NCI-H345 (cell line): ENCODE measurements at places on chromosomes 1 and 21.

DNA sequence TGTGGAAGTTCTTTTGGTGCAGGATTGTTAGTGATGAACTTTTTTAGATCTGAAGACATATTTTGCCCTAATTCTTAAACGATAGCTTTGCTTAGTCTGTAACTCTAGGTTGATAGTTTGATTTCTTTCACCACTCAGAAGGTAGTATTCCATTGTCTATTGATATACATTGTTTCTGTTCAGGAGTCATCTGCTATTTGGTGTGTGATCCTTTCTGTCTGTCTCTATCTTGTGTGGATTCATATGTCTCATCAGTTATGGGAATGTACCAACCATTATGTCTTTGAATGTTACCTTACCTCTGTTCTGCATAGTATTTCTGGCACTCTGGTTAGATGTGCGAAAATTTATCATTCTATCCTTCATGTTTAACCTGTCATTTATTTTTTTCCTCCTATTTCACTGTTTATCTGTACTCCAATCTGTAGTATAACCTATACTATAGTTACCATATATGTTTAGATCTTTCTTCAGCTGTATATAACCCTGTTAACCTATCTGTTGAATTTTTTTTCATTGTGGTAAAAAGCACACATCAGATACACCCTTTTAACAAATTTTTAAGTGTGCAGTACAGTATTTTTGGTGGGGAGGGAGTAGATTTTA lies 5.7 kb downstream of the MARK1 start:
- DNase-seq, result no peak

GRCh38 chr1:213070406-213070805 lies 19.4 kb downstream of the RPS6KC1 start:
- no peak for DNase-seq

GRCh38 chr1:240711020-240711419 lies 99.1 kb upstream of the GREM2 start:
- no peak for DNase-seq

DNA sequence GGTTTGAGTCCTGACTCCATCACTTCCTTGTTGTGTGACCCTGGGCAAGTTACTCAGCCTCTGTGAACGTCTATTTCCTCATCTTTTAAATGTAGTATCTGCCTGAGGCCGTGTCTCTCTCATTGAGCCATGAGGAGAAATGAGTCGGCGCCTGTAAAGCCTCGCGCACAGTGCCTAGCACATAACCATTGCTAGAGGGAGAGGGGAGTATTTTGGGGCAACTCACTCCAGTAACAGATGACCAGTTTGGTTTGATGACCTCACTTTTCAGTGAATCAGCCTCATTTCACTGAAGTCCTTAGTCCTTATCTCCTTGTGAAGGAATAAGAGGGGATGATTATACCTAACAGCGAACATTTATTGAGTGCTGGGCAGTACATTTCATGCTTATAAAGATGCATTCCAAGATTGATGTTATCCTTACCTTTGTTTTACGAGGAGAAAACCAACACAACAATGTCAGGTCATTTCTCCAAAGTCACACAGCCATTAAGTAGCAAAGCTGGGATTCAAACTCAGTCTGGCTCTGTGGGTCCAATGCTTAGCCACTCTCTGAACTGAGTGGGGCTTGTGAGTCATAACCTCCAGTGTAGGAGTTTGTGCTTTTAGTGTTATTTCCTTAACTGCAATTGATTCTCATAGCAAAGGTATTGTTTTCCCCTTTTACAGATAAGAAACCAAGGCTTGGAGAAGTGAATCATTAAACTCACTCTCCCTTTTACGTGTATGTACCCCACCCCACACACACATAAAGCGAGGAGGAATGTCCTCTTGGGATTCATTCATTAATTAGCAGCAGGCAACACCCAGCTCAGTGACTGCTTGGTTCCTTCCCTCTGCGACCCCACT lies 25.9 kb downstream of the KCNC4 start:
- no peak for DNase-seq

DNA sequence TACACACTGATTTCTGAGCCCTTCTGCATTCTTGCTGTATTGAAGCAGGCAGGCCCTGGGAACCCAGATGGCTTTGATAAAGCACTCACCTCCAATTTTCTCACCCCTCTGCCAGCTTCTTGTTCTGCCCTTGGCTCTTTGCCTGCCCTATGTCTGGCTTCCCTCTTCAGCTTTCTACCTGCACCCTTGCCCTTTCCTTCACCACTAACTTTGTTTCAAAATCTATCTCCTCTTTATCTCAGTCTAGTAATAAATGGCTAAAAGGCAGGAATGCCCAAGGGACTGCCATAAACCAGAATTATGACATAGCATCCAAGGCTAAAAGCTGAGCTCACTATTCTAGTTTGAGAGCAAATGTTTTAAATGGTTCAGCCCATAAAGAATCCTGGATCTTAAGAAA lies 178.7 kb downstream of the TNR start:
- DNase-seq, result no peak

DNA sequence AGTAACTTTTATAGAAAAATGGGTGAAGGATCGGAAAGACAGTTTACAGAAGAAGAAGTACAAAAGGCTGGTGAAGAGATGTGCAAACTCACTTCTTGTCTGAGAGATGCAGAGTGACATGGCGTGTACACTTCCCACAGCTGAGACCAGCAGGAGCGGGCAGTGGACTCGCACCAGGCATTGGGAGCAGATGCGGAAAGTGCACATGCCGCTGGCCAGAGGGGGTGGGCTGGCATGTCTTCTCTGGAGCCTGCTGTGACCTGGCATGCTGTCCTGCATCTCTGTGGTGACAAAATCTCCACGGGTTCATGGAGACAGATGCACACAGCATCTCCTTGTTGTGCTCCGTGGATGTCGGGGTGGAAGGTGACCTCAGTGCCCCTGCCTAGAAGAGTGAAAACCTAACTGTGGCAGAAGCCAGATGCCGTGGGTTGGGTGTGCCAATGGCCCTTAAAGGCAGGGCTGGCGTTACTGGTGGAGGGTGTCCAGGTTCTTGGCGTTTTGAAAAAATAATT lies 128.6 kb upstream of the COL6A1 start:
- DNase-seq, result no peak

DNA sequence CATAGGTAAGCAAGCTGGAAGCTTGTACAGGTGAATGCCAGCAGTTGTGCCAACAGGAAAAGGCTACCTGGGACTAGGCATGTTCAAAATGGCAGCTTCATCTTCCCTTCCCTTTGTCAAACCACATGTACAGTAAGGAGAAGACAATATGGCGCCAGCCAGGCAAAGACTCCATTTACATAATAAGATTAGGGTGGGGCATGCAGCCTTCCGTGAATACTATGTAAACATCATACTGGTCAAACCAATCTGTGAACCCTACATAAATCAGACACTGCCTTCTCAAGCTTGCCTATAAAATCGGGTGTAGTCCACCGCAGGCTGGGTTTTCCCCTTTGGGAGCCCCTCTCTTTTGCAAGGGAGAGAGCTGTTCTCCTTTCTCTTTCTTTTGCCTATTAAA lies 24.6 kb downstream of the ATF3 start:
- no peak for DNase-seq

DNA sequence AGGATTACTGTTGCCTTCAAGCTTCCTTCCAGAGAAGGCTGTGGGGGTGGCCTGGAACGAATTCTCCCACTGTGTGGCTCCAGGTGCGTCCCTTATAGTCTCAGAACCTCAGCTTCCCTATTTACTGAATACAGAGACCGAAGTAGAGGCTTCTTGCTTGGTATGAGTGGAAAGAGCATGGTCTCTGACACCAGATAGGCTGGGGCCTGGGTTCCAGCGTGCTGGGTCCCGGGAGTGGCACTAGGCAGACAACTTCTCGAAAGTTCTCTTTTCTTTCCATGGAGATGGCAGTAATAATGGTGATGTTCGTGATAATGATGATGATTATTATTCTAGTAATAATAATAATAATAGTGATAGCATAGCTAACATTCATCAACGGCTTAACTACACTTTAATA lies 161.7 kb downstream of the PTPRU start:
- DNase-seq, result no peak

DNA sequence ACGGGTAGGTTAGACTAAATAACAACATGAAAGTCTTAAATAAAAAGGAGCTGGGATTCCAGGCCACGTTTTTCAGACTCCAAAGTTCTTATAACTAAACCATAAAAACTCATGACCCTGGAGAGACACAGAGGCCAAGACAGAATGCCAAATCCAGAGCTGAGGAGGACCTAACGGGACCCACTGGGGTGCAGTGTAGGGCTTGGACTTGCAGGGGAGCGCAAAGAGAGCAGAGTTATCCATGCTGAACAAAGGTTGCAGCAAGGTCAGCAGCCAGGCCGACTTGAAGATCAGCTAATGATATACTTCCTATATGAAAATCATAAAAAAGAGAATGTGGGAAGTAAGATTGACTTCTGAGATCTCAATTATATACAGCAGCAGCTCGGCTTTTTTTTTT lies 237.1 kb downstream of the TM2D1 start:
- no peak for DNase-seq

DNA sequence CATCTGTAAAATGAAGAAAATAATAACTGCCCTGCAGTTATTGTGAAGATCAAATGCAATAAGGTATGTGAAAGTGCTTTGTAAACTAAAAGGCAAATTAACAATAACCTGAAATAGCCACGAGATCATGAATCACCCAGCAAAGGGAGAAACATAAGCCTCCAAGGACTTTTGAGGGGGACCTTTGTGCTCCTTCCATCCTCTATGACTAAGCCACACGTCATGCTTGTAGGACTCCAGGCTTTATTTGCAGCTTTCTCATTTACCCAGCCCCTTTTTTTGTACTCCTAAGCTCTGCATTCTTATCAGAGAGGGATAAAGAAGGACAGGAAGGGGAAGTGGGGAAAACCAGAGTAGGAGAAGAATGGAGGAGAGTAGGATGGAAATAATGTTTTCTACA lies 115.1 kb downstream of the PROX1 start:
- no peak for DNase-seq

DNA sequence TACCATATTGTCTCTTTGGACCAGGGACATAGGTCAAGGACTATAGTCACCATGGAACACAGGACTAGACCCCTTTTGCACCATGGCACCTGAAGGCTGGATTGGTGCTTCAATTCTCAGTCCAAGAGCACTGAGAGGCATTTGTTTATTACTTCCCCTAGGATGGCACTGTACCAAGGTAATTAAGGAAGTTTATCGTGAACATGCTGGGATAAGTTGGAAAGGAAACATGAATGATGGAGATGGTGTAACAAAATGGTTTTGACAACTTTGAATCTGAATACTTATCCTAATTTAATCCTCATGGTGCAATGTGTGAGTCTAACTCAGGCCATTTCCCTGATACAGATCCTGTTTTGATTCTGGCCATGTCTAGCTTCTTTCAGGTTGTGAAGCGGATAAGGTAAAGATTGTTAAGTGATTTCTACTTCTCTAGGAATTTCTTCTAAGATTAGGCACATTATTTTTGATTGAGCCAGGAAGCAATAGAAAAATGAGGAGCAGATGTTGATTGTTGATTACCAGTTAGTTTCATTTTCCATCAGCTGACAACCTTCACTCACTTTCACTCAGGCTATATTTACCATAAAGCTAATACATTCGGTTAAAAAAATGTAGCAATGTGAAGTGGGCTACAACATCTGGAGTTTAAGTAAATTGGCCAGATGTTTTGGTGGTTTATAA lies 37.3 kb upstream of the SIPA1L2 start:
- no peak for DNase-seq

- DNase-seq, result no peak
These were observed 33.2 kb downstream of the RHOU start for GRCh38 chr1:228768355-228769000.

GRCh38 chr1:55051169-55051568 lies 11.8 kb downstream of the PCSK9 start:
- no peak for DNase-seq

- peak; percentile 19 for DNase-seq
These were observed 10.7 kb downstream of the AMPD2 start for GRCh38 chr1:109630081-109630897.

DNA sequence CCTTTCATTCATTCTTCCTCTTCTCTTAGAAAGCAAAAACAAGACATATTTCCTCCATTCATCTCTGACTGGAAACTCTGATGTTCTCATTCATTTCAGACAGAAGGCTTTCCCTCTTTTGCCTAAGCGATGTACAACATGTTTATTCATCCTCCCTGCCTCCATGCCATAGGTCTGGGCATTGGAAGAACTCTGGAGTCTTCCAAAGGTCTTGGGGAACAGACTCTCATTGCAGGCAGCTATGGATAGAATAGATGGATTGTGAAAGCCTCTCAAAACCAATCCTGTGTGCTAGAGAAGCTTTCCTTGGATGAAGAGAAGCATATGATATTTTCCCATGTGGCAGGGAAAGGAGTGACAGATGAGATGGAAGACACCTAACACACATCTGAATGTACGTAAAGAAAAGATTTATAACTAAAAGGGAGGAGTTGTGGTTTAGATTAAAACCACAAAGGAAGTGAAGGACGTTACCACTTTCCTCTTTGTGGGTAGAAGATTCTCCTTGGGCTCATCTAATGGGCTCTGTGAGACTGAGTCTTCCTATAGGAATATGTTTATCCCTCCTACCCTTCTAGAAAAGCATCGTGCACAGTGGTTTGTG lies 38.7 kb downstream of the BCL9 start:
- no peak for DNase-seq

GRCh38 chr1:41758904-41759548 lies 159.7 kb downstream of the HIVEP3 start:
- DNase-seq, result no peak

DNA sequence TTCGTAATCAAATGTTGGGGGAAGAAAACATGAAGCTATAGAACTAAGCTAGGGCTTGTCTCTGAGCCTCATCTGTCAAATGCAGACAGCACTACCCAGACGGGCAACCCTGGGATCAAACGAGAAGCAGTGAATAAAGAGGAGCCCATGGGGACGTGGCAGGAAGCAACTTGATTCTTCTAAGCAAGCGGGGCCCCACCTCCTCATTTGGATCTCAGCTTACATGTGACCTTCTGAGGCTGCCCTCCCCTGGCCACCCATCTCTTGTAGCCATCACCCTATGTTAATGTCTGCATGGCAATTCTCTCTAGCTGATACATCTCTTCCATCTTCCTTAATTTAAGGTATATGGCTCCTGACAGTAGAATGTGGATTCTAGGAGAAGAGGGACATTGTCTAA lies 171.3 kb downstream of the IGSF21 start:
- no peak for DNase-seq

- no peak for DNase-seq
These were observed 559 bp downstream of the RBBP4 start for GRCh38 chr1:32651461-32652073.

DNA sequence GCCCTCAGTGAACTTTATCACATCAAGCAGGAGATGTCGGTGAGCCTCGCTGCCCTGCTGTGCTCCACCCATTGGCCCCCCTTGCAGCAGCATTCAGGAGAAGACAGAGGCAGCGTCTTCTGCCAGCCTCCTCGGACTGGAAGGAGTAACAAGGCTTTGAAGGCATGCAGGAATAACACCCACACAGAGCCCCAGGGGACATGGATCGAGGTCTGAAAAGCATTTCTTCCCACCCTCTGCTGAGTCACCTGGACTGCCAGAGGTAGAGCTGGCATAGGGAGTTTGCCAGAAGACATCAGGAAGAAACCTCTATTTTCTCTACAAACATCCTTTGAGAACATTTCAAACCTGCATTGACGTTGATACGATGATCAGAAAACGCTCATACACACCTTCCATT lies 42.9 kb downstream of the COL18A1 start:
- no peak for DNase-seq
